ENCODE measurements at places on chromosomes 2 and 18.
A peak's percentile ranks its signal among the peaks of the same experiment; 100 is the strongest.

DNA sequence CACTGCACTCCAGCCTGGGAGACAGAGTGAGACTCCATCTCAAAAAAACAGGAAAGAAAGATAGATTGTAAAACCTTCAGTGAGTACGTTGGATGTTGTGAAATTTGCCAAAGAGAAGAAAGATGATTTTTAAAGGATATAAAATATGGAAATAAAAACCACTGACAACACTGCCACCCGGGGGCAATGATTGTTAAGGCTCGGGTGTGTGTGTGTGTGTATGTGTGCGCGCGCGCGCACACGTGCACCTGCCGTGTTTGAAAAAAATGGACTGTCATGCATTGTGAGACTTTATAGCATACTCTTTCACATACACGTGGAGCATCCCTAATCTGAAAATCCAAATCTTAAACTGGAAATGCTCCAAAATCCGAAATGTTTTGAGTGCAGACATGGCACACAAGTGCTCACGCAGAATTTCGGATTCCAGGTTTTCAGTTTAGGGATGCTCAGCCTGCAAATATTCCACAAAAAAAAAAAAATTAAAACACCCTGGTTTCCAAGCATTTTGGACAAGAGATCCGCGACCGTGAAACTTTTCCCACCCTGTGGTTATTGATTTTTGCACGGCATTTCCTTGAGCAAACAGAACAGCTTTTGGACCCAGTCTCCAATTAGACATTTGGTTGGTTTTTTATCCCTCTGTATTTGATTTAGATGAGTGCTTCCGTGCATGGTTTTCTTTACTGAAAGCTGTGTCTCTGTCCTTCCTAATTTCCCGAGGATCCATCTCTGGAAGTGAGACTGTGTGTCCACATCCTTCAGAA lies 269.2 kb downstream of the AGAP1 start:
- no peak for DNase-seq

DNA sequence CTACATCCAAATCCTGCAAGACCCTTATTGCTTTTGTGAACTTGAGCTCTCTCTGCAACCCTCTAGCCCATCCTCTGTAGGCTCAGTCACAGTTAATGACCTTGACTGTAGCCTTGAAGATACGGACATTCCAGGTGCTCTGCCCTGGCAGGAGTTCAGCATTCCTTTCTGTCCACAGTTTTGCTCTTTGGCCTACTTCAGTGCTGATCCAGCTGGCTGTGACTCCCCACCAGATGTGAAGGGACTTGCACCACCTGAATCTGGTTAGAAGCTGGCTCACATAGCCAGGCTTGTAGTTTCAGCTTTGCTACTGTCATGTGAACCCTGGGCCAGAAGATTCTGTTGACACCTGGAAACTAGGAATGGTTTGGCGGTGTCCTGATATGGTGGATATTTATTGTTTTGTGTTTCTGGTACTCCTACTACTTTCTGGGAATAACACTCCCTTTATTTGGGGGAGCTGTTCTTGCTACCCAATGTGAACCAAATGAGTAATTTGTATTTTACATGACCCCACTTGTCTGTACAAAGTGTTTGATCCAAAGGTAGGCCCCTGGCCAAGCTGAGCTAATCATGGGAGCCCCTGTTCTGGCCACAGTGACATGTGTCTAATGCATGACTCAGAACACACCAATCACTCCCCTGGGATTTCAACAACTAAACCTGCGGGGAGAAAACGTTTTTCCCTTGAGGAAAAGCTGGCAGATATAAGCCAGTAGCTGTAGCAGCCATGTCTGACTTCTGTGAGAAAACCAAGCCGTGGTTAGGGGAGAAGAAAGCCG lies 73.4 kb downstream of the CDCA7 start:
- DNase-seq = peak; percentile 71

DNA sequence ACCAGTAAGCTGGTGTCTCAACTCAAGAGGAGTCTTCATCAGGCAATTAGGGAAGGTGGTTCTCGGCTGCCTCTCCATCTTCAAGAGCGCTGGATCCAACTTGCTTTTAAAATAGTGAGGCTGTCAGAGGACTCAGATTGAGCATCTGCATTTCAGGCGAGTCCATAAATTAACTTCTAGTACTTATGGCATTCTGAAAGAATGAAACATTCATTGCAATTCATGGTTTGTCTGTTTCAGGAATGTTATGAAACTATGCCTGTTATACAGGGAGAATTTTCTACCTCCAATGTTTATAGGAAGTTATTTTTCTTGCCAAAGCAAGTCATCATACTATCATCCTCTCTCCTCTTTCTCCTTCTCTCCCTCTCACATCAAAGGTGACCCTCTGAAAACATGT lies 883.2 kb downstream of the SLC4A3 start:
- peak; percentile 44 for DNase-seq

GRCh38 chr18:76476665-76477561 lies 18.1 kb downstream of the ZNF516 start:
- DNase-seq = peak; percentile 92

DNA sequence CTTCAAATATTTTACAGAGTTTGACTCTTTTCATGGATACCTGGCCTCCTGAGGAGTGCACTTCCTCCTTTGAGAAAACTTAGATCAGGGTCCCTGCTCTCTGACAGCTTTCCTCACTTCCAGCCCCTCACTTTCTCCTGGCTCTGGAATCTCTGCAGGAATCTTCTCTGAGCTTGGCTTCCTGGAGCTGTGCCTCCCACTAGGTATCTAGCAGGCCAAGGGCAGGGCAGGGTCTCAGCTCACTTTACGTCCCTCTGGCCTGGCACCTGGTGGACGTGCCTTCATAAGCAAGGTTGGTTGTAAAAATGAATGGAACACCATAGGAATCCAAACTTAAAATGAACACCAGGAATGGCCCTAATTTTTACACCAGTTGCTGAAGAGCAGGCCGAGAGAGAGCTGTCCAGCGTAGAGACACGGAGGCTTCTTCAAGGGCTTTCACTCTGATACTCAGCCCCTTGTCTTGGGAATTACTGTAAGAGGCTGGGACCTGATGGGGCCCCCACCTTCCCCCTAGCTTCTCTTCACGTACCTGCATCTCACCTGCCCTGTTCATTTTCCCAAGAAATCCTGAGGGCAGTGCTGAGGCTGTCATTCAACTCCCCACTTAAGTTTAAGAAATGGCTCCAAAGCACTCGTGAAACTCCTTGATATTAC lies 426.9 kb upstream of the ID2 start:
- DNase-seq = no peak

GRCh38 chr2:119553687-119554344 lies 9.6 kb downstream of the CFAP221 start:
- no peak for DNase-seq

GRCh38 chr2:136344339-136344738 lies 226.4 kb upstream of the CXCR4 start:
- no peak for DNase-seq

GRCh38 chr2:233036162-233036838 lies 3.8 kb downstream of the NEU2 start:
- DNase-seq = no peak
